ENCODE measurements at places on chromosomes 16 and 17.
A peak's percentile ranks its signal among the peaks of the same experiment; 100 is the strongest.

DNA sequence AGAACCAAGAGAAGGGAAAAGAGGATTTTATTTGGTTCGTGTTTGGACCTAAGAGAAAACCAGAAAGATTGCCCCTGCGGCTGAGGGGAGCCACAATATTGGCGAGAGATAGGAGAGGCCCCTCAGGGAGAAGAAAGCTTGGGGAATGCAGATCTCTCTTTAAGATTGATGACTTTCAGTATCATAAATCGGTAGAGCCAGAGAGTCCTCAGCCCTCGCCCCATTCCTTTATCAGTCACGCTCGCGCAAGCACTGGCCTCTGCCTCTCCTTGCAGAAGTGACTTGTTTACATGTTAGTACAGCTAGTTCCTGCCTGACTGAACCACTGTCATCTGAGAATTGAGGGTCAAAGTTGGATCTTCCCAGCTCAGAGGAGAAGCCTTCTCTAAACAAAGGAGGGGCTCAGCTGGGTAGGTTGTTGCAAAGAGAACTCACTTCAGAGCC is 21.5 kb upstream of the KRT19 start:
- DNase-seq: no peak

DNA sequence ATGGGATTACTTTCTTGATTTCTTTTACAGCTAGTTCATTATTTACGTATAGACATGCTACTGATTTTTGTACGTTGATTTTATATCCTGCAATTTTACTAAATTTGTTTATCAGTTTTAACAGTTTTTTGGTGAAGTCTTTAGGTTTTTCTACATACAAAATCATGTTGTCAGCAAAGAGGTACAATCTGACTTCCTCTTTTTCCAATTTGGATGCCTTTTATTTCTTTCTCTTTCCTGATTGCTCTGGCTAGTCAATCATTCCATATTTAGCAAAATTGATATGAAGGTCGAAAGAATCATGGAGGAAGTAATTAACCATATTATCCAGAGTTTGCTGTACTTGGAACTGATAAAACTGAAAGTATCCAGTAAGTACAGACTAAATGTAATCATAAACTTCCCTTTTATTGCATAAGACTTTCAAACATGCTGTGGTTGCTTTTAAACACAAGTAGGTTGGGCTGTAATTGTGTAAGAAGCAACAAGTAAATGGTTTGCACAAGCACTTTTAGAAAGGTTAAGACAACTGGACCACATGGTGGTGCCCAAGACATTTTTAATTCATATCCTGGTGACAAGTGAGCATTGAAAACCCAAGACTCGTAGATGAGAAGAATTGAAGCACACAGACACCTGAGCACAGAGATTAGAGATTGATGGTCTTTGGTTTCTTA is 8.4 kb downstream of the GDE1 start:
- DNase-seq: no peak

DNA sequence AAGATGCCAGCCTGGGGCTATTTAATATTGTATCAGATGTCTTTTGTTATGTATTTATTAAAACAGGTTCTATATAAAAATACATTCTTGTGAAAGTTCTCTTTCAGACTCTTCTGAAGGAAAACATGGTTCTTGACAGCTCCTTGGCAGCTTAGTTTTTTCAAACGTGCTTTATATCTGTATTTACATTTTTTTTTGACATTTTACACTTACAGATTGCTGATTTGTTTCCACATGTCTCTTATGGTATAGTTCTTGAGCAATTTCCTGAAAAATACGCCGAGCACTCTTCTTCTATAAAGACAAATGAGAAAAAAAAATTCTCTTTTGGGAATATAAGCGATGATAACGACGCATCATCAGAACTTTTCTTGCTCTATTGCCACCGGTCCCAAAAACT is 9.5 kb downstream of the IGSF6 start:
- DNase-seq: no peak

- no peak for DNase-seq
Measured at GRCh38 chr17:67215991-67216421, 29.0 kb downstream of the HELZ start.

DNA sequence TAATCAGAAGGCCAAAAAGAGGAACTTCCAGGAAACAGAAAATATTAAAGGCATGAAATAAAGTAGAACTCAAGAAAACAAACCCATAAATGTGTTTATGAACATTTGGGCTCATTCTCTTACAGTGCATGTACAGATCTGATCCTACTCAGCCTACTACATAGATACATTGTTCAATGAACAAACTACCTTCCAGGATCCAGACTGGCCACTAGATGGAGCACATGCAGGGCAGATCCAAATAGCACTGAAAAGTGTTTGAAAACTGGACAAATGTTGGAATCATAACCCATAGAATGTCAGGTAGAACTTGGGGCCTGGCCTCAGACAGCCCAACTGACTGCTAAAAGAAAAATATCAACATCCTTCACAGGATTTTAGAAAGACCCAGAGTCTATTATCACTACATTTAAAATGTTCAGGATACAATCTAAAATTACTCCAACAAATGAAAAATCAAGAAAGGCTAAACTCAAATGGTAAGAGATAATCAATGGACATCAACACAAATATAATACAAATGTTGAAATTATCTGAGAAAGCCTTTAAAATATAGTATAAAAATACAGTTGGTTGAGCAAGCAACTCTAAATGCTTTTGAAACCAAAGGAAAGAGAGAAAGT is 122.4 kb upstream of the NUDT7 start:
- no peak for DNase-seq

- no peak for DNase-seq
Measured at GRCh38 chr17:5513628-5514027, 27.3 kb downstream of the MIS12 start.

DNA sequence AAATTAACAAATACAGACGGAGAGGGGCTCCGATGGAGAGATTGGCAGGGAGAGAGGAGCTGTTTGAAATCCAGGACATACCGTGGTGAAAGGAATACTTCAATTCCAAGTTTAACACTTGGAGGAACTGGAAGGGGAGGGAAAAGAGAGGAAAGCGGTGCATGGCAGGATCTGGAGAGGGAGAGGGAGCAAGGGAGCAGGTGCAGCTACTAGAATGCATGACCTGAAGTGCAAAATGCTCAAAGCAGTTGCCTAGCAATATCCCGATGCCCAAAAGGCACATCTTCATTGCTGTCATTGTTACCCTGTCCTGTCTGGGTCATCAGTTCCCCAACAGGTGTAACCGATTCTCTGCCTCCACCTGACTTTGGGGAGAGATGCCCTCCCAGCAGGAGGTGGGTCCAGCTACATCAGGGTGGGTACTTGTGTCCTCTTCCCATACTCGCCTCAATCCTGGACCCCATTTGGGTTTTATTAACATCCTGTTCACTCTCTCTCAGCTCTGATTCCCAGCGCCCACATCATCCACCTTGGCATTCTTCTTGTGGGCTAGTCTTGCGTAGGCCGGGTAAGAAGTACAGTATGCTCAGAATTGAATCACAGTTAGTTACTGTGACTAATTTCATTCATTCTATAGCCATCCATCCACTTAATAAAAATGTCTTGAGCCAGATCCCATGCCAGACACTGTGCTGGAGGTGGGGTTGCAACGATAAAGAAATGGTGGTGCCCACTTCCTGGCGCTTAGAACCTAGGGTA is 37.4 kb upstream of the EMP2 start:
- DNase-seq: no peak

DNA sequence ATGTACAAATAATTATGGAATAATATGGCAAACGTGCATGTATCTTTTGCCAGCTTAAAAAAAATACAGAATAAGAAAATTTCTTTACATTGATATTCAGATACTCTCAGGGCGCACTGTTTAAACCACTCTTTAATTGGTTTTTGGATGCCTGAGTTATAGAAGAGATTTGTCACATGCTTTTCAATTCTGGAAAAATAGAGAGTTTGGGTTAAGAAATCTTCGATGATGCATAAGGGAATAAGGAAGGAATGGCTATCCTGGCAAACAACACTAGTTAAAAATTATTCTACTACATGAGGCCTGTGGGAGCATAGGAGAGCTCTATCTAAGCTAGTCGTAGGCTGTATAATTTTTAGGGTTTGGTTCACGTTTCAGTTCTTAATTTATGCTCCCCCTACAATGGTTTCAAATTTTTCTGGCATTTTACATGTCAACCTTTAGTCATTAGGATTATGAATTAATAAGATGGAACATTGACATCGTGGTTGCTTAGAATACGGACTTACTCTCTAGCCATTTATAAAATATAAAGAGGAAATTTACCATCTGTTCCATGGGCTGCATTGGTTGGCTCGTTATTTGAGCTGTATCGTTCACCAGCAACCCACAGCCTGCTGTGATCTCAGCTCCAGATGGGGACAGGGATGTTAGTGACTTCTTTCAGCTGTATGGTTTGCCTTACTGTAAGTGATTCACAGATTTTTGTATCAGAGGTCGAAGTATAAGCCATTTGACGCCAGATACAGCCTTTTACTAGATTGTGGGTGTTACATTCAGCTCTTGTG is 15.9 kb downstream of the NARF start:
- DNase-seq: no peak

DNA sequence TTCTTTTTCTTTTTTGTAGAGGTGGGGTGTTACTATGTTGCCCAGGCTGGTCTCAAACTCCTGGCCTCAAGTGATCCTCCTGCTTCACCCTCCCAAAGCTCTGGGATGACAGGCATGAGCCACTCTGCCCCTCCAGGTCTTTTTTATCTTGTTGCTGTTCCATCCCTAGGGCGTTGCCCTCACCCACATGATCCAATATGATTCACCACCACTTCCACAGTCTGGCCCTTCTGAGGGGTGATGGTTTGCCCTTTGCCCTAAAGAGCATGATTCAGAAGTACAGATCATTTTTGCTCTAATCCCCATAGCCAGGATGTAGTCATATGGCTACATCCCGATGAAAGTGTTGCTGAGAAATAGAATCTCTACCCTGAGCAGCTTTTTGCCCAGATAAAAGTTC is 18.8 kb downstream of the STX4 start:
- no peak for DNase-seq

GRCh38 chr16:46924402-46924801 is 40.2 kb downstream of the GPT2 start:
- DNase-seq: no peak

GRCh38 chr17:34581446-34582184 is 2.2 kb downstream of the TMEM132E start:
- no peak for DNase-seq

DNA sequence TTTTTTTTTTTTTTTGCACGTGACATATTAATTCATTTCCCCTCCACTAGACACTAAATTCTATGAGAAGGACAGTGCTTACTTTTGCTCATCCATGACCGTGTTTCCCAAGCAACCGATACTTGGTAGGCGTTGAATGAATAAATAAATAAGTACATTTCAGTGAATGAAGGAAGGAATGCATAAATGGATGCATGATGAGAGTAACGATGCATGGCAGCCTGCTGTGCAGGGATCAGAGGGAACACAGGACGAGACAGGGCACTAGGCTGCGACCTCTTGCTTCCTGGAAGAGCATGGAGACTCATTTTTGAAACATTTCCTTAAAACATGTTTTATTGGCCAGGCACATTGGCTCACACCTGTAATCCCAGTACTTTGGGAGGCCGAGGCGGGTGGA is 84.2 kb downstream of the UTP18 start:
- no peak for DNase-seq

DNA sequence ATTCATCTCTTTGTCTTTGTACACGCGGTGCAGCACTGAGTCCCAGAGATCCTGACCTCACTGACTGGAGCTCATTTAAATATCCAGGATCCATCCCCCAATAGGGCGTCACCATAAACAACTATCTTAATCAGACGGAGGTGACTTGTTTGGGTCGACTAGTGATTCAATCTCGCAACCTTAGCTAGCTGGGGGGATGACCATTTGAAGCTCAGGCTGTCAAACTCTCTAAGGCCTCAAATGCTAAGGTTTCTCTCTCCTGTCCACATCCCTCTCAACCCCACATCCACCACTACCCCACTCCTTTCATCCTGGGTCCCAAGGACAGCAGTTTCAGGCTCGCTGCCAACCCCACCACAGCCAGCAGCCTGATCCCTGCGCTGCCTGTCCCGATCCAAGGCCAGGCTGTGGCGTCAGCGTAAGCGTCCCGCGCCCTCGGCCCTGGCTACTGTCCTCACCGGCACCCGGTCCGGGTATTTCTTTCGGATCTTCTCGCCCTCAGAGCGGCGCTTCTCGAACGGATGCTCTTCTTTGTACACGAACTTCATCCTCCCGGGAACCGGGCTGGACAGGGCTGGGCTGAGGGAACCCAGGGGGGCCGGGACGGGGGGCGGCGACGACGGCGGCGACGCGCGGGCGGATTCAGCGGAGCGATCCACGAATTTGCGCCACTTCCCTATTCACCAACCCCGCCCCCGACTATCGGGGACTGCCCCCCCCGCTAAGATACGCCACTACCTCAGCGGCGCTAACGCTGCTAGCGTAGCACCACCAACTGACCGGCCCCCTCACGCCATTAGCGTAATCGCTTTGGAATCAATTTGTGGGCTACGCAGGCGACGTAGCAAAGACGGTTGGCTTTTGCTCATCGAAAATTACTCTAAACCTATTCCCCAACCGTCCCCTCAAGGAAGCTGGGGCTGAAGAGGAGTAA is at the start of gene GABARAP:
Gene GABARAP (minus strand): TSS at position 667 of the 934 bp plus-strand sequence. CDS start 119 bp downstream, at position 548.
- DNase-seq: peak; percentile 87

DNA sequence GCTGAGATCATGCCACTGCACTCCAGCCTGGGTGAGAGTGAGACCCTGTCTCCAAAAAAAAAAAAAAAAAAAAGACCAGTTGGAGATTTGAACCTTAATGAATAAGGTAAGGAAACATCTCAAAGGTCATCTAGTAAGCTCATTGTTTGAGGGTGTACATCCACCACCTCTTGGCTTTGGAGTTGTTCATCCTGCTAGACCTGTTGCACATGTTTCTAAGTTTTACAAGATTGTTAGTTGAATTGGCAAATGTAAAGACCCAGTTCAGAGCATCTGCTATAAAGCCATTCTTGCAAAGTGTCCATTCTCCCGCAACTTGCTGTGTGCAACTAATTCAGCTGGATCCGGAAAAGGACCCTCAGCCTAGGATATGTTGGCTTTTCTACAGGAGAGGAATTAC is 1.5 kb downstream of the PSMD7 start:
- no peak for DNase-seq

- DNase-seq: no peak
Measured at GRCh38 chr17:2690165-2691068, 21.1 kb downstream of the CLUH start.

DNA sequence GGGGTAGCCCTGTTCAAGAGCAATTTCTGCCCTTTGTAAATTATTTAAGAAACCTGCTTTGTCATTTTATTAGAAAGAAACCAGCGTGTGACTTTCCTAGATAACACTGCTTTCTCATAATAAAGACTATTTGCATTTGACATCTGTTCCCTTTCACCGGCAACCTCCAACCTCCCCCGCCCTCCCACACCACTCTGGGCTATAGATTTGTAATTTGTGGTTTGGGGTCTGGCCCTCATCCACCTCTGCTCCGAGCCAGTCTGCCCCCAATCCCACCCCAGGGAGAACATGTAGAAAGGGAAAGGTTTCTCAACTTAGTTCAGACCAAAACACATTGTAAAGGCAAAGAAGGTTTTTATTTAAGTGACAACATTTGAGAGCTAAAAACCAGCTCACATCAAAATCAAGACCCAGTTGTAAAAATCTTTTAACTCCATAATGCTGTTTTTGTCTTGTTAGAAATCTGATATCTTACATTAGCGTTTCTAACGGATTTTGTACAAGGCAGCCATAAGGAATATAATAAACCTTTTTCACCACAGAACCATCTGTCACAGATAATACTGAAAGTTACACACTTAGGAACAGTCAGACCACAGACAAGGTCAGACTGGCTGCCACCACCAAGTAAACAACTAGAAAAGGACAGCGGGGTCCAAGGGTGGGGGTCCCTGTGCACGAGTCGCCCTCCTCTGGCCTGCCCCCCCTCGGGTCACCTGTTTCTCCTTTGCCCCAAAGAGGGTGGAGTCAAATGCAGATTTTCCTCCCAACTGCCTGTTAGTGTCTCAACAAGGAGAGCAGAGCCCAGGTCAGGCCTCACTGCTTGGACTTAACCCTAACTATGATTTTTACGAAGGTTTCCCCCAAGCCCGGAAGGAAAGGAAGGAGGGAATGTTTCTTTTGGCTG is 6.9 kb downstream of the PIMREG start:
- DNase-seq: no peak
